Activated T-cell treated with anti-CD3 and anti-CD28 coated beads for 1 hour (primary cell): ENCODE measurements at places on chromosomes 2 and 18.

- no peak for DNase-seq
Observed at GRCh38 chr2:73069041-73069854, 2.3 kb downstream of the SFXN5 start.

DNA sequence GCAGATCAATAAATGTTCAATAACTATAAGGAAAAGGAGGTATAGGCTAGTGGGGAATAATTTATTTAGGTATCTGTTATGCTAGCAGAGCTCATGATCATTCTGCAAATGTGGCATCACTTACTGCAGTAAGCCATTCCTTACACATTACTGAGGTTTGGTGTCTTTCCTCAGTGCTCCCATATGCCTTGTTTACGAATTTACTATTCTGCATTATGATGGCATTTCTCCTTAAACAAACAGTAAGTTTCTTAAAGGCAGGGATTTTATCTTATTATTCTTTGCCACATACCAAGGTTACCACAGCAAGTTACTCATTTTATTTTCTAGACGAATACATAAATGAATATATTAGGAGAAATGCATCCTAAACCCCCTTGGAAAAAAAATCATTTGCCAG is 88.4 kb downstream of the DSEL start:
- no peak for DNase-seq

- DNase-seq: no peak
Observed at GRCh38 chr2:73830871-73831401, 2.2 kb downstream of the STAMBP start.

GRCh38 chr18:27825689-27826088 is 351.2 kb downstream of the CDH2 start:
- no peak for DNase-seq

DNA sequence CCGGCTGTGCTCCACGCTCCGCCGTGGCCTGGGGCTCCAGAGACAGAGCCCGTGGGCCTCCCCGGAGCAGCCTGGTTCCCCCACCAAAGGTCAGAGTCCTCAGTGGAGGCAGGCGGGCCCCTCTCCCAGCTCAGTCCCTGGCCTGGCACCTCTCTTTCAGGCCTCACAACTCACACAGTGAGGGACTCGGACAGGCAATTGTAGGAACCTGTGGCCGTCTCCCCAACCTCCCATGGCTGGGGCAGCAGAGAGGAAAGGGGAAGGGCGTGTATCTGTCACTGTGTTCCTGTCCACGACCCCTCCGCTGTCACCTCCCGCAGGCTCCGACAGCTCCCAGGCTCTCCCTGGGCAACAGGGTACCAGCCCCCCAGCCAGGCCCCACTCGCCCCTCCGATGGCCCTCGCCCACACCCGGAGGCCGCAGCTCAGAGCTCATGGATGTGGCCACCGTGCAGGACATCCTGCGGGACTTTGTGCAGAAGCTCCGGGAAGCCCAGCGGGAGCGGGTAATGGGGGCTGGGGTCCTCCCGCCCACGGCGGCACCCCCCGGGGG is 32.4 kb upstream of the SNED1 start:
- DNase-seq: no peak

- no peak for DNase-seq
Observed at GRCh38 chr2:237283131-237283928, 130.6 kb downstream of the COL6A3 start.
